ENCODE measurements at places on chromosomes 11 and 22.

GRCh38 chr22:34804604-34805003 lies 261.4 kb upstream of the ISX start:
- no peak for DNase-seq

- DNase-seq, result no peak
These were observed 324.7 kb downstream of the ETS1 start for GRCh38 chr11:128262463-128263345.

DNA sequence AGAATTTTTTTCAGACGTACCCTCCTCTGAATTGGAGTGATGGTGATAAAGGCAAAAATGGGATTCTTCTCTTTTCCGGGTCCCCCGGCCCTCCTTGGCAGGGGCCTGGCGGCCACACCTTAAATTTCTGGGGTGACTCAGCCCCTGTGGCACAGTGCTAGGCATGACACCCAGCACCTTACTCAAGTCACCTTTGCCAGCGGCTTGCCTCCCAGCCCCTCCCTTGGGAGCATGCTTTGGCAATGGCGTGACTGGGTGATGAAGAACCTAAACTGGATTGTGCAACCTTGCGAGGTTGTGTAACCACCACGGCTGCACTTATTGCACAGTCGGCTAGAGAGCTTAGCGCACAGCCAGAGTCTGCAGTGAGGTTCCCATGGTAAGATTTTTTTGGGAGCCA lies 16.2 kb upstream of the LDLRAD3 start:
- DNase-seq, result no peak

DNA sequence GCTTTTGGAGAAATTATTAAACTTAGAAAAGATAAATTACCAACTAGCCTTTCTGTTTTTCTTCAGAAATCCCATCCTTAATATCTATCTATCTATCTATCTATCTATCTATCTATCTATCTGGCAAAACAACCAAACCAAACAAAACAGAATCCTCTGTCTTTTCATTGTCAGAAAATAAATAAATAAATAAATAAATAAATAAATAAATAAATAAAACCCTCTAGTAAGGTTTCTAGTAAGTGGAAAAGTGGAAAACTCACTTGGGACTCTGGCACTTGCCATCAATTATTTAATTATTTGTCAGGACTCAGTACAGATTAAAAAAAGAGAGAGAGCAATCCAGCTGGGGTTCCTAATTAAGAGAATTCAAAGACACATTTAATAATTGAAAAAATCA lies 556.2 kb upstream of the CHORDC1 start:
- no peak for DNase-seq

DNA sequence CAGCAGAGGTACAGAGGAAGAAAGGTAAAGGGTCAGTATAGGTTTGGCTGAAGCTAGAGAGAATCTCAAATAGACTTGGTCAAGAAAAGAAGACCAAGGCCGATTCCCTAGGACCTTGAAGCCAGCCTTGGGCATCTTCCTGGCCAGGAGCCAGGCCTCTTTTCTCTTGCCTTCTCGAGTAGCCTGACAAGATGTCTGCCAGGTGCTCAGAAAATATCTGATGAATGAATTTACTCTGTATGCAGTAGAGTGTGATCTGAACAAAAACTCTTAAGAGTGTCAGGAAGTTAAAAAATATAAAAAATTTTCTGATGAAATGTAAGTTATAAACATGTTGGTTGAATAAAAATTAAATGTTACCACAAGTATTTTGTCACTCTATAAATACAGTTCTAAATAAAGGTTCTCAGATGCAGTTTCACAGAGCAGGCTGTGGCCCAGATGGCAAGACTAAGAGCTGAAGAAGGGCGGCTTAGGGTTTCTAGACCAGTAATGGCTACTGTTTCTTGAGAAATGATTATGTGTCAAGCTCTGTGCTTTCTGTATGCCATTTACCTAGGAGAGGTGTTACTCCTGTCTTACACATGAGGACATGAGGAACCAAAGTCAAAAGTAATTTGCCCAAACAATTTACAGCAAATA lies 98.1 kb downstream of the ATXN10 start:
- no peak for DNase-seq

DNA sequence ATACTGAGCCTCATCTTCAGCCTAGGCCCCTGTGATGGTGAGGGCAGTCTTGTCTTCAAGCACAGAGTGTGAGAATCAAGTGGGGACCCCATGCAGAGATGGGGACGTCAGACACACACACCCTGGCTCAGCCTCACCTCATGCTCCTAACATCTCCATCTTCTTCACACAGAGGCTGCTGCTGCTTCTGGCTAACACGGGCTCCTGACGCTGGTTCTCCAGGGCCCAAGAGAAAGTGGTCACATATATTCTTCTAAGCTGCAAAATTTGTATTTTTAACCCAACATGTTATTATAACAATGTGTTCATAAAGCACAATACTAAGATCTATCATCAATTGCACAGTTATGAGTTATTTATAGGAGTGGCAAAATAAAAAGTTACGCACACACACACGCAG lies 101.2 kb downstream of the VPREB1 start:
- no peak for DNase-seq
